ENCODE measurements at places on chromosomes 11 and 22. TPM values are rescaled to one million over a fixed set of nuclear protein-coding genes. Genes with fewer than 3 reads are reported as not detected.

The KRTAP5-2 gene
- total RNA-seq: not detected

The SAA4 gene
- not detected for total RNA-seq

The TSPAN32 gene
- 4.3 TPM for total RNA-seq

The MAPK11 gene
- total RNA-seq: 15.4 TPM

The RIMBP3B gene
- not detected for total RNA-seq

The GTSE1 gene
- 1.6 TPM for total RNA-seq

The OR51B5 gene
- total RNA-seq: 0.99 TPM

The KIF18A gene
- 0.86 TPM for total RNA-seq

The MS4A6E gene
- not detected for total RNA-seq

The DDX10 gene
- 50.4 TPM for total RNA-seq
